ENCODE measurements at places on chromosomes 11 and 22. TPM values are rescaled to one million over a fixed set of nuclear protein-coding genes. Genes with fewer than 3 reads are reported as not detected.

IL18 gene
- polyA plus RNA-seq = 6.3 TPM

OR5B17 gene
- polyA plus RNA-seq = not detected

DDX25 gene
- 5.0 TPM for polyA plus RNA-seq

P2RX6 gene
- 1.5 TPM for polyA plus RNA-seq

CCDC15 gene
- 4.0 TPM for polyA plus RNA-seq

SLC16A8 gene
- 1.8 TPM for polyA plus RNA-seq

OR52H1 gene
- not detected for polyA plus RNA-seq

PKNOX2 gene
- polyA plus RNA-seq = 14.5 TPM

TSGA10IP gene
- polyA plus RNA-seq = 0.30 TPM

DTX4 gene
- polyA plus RNA-seq = 43.6 TPM

RAG2 gene
- 0.39 TPM for polyA plus RNA-seq

PIH1D2 gene
- 8.6 TPM for polyA plus RNA-seq

ANO1 gene
- polyA plus RNA-seq = 17.6 TPM

GGTLC2 gene
- not detected for polyA plus RNA-seq

SLC22A9 gene
- polyA plus RNA-seq = 0.05 TPM

Data from right renal pelvis (tissue), 4 donors.